ENCODE measurements at places on chromosomes 7 and 10.

- no peaks in the 10 kb centered on the region for H3K36me3 ChIP-seq
- no peaks in the 10 kb centered on the region for H3K4me1 ChIP-seq
- H3K27me3 ChIP-seq = no peaks in the 10 kb centered on the region
- DNase-seq = no peak
- H3K4me3 ChIP-seq = no peak overlapping the region
Measured at GRCh38 chr7:90817151-90817550, 221.0 kb downstream of the CDK14 start.

- no peak overlapping the region for H3K4me3 ChIP-seq
- no peak for DNase-seq
- no peak overlapping the region for H3K27ac ChIP-seq
- no peaks in the 10 kb centered on the region for H3K36me3 ChIP-seq
- H3K27me3 ChIP-seq = no peaks in the 10 kb centered on the region
Measured at GRCh38 chr10:95373660-95374059, 82.9 kb upstream of the PDLIM1 start.

DNA sequence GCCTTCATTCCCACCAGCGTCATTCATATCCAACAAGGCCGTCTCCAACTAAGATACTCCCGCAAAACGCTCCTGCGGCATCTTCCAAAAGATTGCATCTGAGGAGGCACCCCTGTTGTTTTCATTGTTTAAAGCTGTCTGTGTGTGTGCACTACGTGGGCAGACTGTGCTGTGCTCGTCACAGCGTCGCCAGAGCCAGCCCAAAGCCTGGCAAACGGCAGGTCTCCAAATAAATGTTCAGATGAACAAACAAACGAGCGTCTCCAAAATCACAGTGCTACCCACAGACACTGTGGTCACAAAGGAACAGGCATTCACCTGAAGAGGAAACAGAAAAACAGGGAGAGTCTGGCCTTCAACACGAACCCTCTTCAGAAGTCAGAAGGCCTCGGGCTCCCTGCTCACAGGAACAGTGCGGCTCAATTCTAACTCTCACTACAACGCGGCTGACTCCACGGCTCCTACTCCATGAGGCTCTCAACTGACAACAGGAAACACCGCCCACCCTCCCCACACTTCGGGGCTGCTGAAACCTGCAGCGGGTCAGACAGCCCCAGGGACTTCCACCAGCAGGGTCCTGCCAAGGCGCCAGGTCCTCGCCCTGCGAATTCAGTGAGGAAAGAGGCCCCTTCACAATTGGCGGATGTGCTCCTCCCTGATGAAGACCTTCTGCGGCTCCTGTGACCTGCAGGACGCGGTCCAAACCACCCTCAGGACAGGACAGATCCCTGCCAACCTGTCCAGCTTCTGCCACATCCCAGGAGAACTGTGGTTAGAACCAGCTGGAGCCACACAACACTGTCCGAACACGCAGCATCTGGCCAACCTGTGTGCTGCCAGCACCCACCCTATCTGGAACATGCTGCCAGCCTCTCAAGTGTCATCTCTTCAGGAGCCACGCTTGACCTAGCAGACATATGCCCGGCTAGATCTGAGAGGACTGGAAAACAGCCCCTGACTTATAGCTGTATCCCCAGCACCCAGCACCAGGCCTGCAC, 36.1 kb downstream of the MAD1L1 start:
- DNase-seq = no peak
- no peak overlapping the region for H3K27ac ChIP-seq
- no peaks in the 10 kb centered on the region for H3K36me3 ChIP-seq
- no peaks in the 10 kb centered on the region for H3K27me3 ChIP-seq
- no peak overlapping the region for H3K4me3 ChIP-seq
- H3K4me1 ChIP-seq = no peaks in the 10 kb centered on the region

DNA sequence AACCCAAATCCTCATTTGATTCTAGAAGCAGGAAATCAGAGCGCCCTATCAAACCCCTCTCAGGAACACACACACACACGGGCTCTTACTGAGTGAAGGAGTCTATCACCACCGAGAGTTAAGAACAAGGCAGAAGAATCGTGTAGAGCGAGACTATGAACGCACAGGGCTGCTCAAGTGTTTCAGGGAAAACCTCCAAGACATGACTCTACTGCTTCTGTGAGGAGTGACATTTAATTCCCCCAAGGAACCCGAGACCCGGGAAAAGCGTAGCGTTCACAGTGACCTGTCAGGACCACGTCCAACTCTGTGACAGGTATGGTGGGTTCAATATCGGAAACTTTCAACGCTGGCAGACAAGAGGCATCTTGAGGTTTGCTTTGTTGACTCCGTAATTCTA, 21.6 kb downstream of the PITRM1 start:
- no peaks in the 10 kb centered on the region for H3K4me1 ChIP-seq
- no peaks in the 10 kb centered on the region for H3K27me3 ChIP-seq
